ENCODE measurements at places on chromosomes 6 and 20. TPM values are rescaled to one million over a fixed set of nuclear protein-coding genes. Genes with fewer than 3 reads are reported as not detected.
A peak's percentile ranks its signal among the peaks of the same experiment; 100 is the strongest.

Gene RIPOR2
- total RNA-seq, result 21.3 TPM

Gene LMBRD1
- 68.8 TPM for total RNA-seq

Gene OPRL1
- total RNA-seq, result 0.62 TPM

Gene MLN
- not detected for total RNA-seq

Gene PSORS1C2
- not detected for total RNA-seq

Gene PPP1R14C
- total RNA-seq, result 42.3 TPM

Gene EYA2
- total RNA-seq, result 1.3 TPM

Gene MAFB
- total RNA-seq, result 19.5 TPM

- DNase-seq, result no peak
These were observed 19.1 kb upstream of the AAR2 start for GRCh38 chr20:36217226-36217625.

GRCh38 chr6:167481307-167481926, 156.5 kb downstream of the TTLL2 start:
- DNase-seq, result no peak

DNA sequence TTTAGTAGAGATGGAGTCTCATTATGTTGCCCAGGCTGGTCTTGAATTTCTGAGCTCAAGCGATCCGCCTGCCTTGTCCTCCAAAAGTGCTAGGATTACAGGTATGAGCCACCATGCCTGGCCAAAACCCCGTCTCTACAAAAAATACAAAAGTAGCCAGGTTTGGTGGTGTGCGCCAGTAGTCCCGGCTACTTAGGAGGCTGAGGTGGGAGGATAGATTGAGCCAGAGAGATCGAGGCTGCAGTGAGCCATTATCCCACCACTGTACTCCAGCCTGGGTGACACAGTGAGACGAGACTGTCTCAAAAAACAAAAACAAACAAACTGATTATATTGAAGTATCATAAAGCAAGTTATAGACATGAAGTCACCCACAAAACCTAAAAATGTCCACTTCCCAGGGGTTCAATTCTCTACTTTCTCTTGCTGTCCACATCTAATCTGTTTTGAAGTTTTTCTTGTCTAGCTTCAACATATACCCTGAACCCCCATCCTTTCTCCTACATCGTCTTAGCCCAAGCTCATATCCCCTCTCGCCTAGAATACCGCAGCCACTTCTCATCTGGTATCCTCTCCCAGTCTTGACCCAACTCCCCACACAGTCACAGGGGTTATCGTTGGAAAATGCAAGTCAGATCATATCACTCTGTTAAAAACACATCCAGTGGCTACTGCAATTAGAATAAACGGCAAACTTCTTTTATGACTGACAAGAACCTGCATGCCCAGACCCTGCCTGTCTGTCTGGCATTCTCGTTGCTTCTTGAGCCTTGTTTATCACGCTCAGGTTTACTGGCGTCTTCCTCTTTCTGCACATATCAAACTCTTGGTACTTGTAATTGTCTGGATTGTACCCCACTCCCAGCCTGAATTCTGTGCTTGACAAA, 20.1 kb upstream of the NCOA3 start:
- no peak for DNase-seq

GRCh38 chr6:104952911-104953399, 4.0 kb upstream of the LIN28B start:
- DNase-seq, result peak; percentile 18

GRCh38 chr6:42136508-42137193, 5.8 kb downstream of the C6orf132 start:
- DNase-seq, result no peak

DNA sequence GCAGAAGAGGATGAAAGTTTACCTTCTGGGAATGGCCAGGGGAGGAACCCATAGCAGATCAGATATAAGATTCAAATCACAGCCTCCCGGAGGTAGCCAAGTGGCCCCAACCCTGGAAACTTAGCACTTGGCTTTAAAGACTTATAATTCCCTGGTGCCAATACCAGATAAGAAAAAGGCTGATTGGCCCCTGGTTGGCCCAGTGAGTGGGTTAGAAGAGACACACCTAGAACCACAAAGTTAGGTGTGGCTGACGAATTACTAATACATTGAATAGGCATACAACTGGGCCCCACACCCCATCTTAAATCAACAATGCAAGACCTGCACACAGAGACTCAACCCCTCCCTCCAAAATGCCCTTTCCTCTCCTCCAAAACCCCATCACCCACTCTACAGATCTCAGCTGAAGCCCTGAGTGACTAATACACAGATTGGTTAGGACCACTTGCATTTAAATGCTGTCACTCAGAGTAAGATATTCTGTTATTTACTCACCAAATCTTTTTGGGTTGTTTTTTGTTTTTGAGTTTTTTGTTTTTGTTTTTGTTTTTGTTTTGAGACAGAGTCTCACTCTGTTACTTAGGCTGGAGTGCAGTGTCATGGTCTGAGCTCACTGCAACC, 315.4 kb upstream of the JARID2 start:
- no peak for DNase-seq

DNA sequence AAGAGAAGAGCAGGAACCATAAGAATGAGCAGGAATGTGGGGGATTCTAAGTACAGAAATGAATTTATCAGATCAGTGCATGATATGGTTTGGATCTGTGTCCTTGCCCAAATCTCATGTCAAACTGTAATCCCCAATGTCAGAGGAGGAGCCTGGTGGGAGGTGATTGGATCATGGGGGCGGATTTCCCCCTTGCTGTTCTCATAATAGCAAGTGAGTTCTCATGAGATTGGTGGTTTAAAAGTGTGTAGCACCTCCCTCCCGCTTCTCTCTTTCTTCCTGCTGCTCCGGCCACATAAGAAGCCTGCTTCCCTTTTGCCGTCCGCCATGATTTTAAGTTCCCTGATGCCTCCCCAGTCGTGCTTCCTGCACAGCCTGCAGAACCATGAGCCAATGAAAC, 49.2 kb downstream of the KHDC1L start:
- no peak for DNase-seq

- peak; percentile 38 for DNase-seq
These were observed 119.4 kb downstream of the AIG1 start for GRCh38 chr6:143179901-143180612.

DNA sequence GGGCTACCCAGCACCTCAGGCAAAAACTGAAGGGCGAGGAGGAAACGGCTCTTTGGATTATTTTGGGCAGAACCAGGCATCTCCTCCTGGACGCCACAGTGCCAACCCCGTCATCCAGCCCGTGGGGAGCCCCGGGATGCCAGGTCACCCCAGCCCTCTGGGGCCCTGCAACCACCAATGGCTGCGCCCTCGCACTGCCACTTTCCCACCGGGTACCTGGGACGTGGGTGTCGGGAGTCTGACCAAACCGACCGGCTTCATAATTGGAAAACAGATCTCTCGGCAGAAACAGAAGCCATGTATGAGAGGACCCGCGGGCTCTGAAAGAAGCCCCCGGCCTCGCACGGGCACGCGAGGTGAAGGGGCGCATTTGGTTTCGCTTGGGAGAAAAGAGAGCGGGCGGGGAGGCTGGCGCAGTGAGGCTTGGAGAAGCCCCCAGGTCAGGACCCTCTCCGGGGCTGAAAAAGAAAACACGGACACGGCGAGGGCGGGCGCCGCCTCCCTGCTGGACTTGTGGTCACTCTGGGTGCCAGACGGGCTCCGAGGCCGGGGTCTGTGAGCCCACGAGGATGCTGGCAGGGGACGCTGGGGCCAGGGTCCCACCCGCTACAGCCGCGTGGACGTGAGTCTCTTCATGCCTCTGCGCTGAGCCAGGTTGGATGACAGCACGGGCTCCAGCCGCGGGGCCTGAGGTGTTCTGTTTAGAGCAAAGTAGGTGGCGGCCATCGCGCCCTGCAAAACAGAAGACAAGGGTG, 29.6 kb upstream of the MPC1 start:
- no peak for DNase-seq

DNA sequence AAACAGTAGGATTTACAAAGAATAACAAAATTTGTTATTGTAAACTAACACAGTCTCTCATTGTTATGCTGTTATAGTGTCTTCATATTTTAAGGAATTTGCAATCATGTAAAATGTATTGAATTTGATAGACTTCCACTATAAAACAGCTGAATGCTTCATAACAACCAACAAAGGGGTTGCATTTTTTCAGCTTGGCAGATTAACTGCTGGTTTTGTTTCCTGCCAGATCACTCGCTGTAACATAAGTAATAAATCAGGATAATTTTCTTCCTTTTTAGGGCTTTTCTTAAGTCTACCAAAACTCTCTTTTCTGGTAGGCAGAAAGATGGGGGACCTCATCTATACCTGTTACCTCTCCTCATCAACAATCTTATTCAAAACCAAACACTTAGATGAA, 169.8 kb downstream of the SAMD5 start:
- DNase-seq, result no peak

DNA sequence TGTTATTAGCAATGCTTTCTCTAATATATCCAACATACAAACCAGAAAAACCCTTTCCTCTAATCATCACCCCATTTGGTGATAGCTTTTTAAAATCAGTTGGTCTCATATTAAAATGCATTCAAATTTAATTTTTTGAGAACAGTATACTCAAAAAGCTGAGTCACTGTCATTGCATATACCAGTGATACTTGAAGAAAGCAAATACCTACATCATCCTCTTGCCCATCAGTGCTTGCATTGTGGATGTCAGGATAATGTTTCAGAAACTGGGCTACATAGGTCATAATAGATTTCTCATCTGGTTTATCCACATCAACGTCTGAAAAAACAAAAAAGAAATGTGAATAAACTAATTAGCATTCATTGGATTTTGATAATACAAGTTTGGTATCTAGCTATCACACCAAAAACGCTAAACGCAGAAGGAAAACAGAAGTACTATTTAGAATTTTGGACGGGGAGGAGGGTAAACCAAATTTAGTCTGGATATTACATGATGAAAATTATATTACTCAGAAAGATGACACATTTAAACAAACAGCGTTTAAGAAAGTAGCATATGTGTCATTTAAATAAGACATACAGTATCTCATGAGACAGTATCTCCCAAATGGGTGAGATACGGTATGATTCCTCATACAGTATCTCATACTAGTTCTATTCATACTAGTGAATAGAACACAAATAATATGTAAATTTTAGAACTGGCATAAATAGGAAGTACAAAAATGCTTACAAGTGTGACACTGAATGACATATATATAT, 134.6 kb downstream of the SYNE1 start:
- no peak for DNase-seq

DNA sequence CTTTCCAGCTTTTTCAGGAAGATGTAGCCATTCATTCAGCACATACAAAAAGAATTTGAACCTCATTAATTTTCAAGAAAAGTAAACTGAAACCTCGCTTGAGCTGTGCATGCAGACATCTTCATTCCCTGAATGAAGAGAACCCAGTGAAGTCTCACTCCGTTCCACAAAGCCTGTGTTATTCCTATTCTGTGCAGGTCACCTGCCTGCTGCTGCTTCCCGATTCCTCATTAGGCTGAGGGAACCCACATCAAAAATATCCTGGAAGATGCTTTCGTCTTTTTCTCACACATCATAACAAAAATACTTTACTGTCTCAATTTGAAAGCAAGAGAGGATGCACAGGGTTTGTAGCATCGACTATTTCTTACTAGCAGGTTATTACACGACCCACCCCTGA, 40.1 kb downstream of the TRMT6 start:
- DNase-seq, result no peak

DNA sequence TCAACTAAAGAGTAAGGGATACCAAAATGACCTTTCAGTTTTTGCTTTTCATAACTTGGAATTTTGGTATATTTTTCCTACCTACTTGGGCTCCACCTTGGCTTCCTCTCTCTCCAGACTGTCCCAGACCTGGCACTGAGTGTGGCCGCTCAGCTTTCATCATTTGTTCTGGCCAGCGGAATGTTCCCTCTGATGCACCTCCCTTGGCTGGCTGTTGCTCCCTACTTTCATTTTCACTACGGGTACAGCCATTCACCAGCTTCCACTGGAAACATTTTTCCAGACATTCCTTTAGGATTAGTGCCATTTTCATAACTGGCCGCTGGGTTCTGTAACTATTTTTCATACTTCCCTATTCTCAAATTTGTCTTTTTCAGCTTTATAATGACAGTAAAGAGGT, 487.4 kb downstream of the TENT5A start:
- no peak for DNase-seq

DNA sequence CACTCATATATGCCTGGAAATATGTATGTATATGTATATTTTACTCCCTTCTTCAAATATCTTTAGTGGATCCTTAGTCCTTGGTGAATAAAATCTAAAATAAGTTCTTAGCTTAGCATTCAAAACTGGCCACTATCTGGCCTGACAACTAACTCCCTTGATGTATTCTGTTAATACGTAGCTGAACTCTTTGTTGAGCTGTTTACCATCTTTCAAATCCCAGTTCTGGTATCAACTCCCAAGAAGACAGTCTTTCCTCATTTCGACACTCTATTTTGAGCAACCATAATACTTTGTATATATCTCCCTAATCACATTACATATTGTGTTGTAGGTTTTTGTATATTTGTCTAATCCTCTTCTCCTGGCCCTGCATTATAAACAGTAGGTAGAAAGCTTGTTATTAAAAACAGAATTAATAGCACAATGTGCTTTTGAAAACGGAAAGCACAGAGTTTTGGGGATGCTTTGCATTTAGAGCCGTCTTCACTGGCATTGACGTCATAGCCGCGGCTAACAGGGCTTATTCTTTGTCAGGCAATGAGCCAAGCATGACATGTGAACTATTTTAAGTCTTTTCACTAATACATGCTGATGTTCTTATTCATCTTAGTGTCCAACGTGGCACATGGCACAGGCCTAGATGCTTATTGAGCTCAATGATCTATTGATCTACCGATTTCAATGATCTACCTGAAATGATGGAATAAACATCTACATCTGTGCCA, 47.2 kb upstream of the CCN2 start:
- peak; percentile 63 for DNase-seq
